BE2C (cell line): ENCODE measurements at places on chromosomes 7 and 10.

GRCh38 chr10:113230011-113230610 is 280.1 kb downstream of the TCF7L2 start:
- DNase-seq, result no peak

DNA sequence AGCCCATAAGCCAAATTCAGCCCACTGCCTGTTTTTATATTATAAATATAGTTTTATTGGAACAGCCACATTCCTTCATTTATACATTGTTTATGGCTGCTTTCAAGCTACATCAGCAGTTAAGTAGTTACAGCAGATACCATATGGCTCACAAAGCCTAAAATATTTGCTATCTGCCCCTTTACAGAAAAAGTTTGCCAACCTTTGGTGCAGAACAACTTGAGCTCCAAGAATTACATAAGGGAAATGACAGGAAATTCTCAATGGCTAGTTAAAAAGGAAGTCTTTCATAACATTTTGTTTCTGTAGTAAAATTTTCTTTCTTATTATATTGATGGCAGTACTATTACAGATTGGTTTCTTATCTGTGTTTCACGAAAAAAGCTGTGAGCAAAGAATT is 59.3 kb downstream of the COL28A1 start:
- no peak for DNase-seq

GRCh38 chr10:105121743-105122142 is 480.7 kb downstream of the SORCS3 start:
- DNase-seq, result no peak

DNA sequence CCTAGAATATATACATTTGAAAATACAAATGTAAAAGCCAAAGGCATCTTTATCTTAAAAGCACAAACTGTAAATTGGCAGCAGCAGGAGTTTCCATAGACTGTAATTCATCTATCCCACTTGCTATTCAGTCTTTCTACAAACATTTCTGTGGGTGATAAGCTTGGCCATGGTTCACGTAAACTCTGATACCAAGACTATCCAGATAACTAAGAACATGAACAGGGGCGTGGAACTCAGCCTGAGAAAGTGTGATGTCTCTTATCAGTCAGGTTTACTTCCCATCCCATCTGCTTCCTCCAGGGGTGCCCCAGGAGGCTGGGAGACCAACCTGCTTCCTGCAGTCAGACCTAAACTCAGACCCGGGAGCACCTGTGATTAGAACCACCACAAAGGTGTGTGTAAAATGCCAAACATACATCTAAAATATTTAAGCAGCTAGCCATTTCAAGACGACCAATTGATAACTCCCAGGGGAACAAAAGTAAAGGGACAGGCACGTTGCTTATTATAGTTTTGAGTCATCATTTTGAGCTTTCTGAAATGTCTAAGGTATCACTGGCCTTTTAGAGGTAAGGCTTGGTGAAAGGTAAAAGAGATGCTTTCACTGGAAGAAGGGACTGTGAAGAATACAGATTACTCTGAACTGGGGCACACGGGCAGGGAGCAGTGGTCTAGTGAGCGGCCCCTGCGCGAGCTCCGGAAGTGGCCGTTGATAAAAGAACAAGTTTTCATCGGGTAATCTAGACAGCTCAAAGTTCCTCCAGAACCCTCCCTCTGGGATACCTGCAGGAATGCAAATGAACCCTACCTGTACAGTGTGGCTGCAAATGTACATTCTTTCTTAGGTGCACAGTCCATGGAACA is 51.5 kb downstream of the RSU1 start:
- no peak for DNase-seq

DNA sequence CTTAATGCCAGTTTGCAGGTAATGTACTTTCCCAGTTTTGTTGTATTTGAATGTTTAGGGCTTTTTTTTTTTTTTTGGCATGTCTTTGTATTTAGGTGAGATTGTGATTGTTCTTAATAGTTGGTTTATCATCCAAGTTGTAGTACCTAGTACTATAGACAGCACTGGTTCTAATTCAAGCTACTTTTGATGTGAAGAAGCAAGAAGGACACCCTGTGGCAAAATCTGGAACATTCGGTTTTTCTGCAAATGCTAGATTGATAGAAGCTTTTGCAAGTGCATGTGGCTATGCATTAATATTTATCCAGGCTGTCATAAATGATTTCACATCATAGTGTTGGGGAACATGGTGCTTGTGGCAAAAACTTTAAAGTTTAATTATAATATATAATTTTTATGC is 248.9 kb downstream of the FOXP2 start:
- DNase-seq, result no peak

- no peak for DNase-seq
Measured at GRCh38 chr10:96618653-96619052, 31.8 kb upstream of the TM9SF3 start.

GRCh38 chr7:131654668-131655326 is 98.4 kb upstream of the PODXL start:
- DNase-seq, result peak; percentile 91

DNA sequence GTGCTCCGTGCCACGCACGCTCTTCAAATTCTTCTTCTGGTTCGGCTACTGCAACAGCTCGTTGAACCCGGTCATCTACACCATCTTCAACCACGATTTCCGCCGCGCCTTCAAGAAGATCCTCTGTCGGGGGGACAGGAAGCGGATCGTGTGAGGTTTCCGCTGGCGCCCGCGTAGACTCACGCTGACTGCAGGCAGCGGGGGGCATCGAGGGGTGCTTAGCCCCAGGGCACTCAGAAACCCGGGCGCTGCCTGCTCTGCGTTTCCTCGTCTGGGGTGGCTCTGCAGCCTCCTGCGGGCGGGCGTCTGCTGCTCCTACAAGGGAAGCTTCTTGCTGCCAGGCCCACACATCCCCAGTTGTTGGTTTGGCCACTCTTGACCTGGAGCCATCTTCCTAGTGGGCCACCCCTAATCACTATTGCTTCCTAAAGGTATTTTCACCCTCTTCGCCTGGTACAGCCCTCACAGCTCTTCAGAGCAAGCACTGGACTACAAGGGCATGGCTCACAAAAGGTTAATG is 2.5 kb downstream of the ADRA2A start:
- no peak for DNase-seq

GRCh38 chr10:102545265-102545871 is 41.6 kb downstream of the SUFU start:
- no peak for DNase-seq

- DNase-seq, result no peak
Measured at GRCh38 chr10:132681858-132682755, 103.8 kb downstream of the NKX6-2 start.

DNA sequence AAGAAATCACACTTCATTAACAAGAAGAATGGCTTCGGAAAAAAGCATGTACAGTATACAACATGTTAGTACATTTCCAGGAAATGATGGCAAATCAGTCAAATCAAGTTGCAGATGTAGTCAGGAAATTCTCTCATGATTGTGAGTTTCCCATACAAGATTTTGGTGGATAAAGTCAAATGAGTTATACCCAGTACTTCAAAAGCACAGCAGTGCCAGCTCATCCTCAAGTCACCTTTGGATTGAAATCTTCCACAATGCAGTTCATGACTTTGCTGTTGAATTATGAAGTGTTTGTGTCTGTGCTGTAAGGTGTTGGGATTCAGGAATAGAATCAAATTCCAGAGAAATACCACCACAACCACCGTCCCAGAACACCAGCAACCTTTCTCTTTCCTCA is 301.3 kb upstream of the BMPER start:
- no peak for DNase-seq

DNA sequence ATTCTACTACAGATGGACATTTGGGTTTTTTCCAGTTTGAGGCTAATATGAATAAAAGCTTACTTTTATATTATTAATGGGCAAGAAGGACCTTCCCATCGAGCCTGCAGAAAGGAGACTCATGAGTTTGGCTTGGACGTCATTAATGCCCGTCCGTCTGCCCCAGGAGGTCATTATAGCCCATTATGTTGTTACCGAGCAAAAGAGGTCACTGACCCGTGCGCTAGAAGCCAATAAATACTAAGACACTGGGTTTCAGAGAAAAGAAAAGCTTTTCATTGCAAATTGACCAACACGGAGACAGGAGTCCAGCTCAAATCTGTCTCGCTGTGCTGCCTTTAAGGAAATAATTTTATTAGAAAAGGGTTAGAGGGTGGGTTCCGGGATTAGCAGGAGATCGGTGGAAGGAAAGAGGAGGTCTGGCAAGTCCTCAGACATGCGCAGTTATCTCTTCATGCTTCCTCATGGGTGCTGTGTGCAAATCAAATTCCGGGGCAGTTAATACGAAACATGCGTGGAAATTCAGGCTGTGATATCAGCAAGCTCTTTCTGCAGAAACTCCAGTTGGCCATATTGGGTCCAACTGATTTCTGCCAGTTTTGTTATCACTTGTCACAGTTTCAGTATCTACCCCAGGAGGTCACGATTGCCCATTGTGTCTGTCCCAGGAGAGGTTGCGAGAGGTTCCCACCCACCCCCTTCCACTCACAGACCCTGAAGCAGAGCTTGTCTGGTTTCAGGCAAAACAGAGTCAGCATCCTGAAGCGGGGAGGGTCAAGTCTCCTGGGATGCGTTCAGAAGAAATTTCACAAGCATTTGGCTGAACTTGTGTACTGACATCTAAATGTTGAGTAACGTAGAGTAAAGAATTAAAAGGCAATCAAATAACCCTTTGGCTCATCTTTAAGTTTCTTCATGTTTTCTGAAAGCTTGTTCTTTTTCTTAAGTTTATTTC is 1.1 kb upstream of the GALNTL5 start:
- peak; percentile 70 for DNase-seq

- no peak for DNase-seq
Measured at GRCh38 chr10:73909540-73910115, 1.3 kb upstream of the PLAU start.

DNA sequence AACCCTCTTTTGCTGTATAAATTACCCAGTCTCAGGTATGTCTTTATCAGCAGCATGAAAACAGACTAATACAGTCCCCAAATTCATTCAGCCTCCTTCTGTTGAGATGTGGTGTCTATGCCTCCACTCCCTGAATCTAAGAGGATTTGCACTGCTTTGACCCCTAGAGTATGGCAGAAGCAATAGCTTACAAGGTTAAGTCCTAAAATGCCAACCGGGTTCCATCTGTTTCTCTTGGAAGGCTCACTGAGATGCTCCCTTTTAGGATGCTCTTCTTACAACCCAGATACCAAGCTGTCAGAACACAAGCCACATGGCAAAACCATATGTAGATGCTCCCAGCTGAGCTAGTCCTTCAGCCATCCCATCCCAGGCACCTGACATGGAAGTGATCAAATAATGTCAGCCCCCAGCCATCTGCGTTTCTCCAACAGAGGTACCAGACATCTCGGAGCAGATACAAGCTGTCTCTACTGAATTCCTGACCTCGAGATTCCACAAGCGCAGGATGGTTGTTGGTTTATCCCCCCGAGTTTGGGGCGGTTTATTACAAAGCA is 20.2 kb downstream of the CALN1 start:
- DNase-seq, result no peak

GRCh38 chr7:75823198-75823910 is 9.7 kb upstream of the CCL24 start:
- DNase-seq, result no peak

DNA sequence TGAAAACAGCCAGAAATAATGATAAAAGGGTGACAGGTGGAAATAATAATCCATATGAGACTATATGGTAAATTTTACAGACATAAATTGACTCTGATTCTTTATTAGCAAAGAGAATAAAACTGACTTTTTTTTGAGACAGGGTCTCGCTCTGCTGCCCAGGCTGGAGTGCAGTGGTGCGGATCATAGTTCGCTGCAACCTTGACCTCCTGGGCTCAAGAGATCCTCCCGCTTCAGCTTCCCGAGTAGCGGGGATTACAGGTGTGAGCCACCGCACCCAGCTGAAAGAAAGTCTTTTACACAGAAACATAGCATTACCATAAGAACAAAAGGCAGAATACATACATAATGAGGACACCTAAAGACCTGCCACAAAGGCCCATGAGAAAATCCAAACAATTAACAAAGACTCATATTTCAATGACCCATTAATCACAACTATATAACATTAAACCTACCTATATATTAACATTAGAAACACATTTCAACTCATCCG is 51.5 kb upstream of the DIP2C start:
- no peak for DNase-seq

- no peak for DNase-seq
Measured at GRCh38 chr7:25121599-25121998, 3.5 kb downstream of the CYCS start.

DNA sequence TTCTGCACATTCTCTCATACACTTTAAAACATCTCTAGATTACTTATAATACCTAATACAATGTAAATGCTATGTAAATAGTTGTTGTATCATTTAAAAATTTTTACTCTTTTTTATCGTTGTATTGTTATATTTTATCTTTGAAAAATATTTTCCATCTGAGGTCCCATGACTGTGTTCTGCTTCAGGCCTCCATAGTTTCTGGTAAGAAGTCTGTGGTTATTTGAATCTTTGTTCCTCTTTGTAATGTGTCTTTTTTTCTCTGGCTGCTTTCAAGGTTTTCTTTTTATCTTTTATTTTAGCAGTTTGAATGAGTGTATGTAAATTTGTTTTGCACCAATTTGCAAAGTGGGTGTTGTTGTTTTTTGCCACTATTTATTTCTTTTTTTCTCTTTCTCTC is 263.1 kb downstream of the RPS24 start:
- no peak for DNase-seq

- no peak for DNase-seq
Measured at GRCh38 chr7:42747044-42747443, 164.8 kb downstream of the C7orf25 start.
